Left lung (tissue), 14 donors: ENCODE measurements at places on chromosomes 7 and 10.

DNA sequence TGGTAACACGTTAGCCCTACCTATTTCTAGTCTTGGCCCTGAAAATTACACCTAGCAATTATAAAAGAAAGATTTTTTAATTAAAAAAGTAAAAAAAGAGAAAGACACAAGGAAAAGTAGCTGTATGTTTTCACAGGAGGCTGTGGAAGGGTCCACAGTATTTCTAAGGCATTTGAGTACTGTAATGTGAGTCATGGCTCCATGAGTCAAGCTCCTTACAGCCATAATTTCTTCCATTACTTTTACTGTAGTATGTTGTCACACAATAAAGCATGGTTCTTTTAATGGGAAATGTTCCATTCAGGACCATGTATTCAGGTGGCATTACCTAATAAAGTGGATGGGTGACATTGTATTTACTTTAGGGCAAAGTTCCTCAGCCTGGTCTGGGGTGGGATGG lies 113.4 kb downstream of the GPR37 start:
- no peaks in the 10 kb centered on the region for H3K36me3 ChIP-seq
- no peak overlapping the region for H3K4me3 ChIP-seq
- no peaks in the 10 kb centered on the region for H3K27me3 ChIP-seq
- no peak for DNase-seq
- H3K27ac ChIP-seq, result no peak overlapping the region

DNA sequence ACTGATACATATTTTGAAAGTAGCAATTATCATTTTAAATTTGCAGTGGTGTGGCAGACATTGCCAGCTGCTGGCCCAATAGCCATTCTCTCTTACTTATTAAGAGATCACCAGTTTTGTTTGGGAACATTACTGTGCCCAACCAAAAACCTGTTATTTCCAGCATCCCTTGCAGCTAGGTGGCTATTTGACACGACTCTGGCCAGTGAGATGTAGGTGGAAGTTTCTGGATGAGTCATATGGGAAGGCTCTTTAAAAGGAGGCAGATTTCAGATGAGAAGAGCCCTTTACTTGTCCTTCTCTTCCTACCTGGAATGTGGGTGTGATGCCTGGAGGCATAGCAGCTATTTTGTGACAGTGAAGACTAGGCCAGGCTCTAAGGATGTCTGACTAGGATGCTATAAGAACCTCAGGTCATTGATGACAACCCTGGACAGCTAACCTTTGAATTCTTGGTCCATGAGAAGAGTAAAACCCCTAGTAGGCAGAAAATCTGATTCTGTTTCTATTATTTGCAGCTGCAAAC lies 77.9 kb downstream of the CARD11 start:
- no peak overlapping the region for H3K27ac ChIP-seq
- H3K4me1 ChIP-seq, result no peaks in the 10 kb centered on the region
- DNase-seq, result no peak

DNA sequence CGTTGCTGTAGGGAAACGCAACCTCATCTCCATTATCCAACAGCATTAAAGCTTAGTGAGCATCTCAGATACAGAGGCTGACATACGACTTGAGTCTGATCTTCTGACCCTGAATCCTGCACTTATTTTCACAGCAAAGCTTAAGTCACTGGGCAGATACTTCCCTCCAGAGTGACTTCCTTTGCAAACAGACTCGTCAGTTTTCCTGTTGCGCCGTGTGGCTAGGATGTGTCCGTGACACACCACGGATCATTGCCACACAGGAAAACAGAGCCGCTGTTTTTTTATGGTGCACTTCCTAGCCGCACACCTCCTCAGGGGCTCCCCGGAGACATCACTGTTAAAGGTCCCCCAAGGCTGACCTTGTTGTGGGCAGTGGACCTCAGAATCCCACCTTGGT lies 94.9 kb upstream of the MKI67 start:
- H3K27ac ChIP-seq, result peak overlapping the region; percentile 11
- H3K27me3 ChIP-seq, result no peaks in the 10 kb centered on the region
- no peak for DNase-seq
- H3K4me3 ChIP-seq, result no peak overlapping the region
- peaks cover 5% of the 10 kb centered on the region for H3K4me1 ChIP-seq

DNA sequence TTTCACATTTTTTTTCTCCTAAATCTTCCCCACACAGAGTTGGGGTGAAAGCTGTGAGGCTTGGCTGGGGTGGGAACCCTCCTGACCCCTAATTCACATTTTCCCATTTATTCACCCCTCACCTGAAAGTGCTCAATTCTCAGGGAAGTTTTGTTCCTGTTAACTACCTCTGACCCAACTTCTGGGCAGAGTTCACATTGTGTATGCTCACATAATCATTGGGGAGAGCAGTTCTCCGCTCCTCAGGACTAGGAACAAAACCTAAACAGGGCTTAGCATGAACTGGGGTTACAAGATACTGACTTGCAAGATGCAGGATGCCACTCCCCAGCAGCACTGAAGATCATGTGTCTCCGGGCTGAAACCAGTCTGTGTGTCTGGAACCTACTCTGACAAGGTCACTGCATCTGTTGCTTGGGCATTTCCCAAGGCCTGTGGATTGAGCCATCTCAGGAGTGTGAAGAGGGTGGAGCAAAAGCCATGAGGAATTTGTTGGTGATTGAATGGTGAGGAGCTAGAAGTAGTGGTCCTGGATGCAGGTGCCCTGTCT lies 258.1 kb upstream of the IGFBP3 start:
- no peaks in the 10 kb centered on the region for H3K36me3 ChIP-seq
- no peak overlapping the region for H3K4me3 ChIP-seq
- H3K27me3 ChIP-seq, result no peaks in the 10 kb centered on the region
- H3K4me1 ChIP-seq, result no peaks in the 10 kb centered on the region
- no peak for DNase-seq
- H3K27ac ChIP-seq, result no peak overlapping the region

GRCh38 chr7:7122701-7123281 lies 59.6 kb upstream of the C1GALT1 start:
- no peaks in the 10 kb centered on the region for H3K27me3 ChIP-seq
- no peaks in the 10 kb centered on the region for H3K36me3 ChIP-seq
- H3K4me1 ChIP-seq, result no peaks in the 10 kb centered on the region
- no peak overlapping the region for H3K27ac ChIP-seq

GRCh38 chr7:55244006-55244745 lies 121.0 kb upstream of the LANCL2 start:
- H3K27me3 ChIP-seq, result no peaks in the 10 kb centered on the region
- DNase-seq, result no peak
- no peak overlapping the region for H3K27ac ChIP-seq
- H3K4me1 ChIP-seq, result no peaks in the 10 kb centered on the region

- no peaks in the 10 kb centered on the region for H3K4me1 ChIP-seq
- no peak overlapping the region for H3K4me3 ChIP-seq
- H3K36me3 ChIP-seq, result no peaks in the 10 kb centered on the region
- H3K27ac ChIP-seq, result no peak overlapping the region
These were observed 34.4 kb downstream of the COL13A1 start for GRCh38 chr10:69835875-69836730.

DNA sequence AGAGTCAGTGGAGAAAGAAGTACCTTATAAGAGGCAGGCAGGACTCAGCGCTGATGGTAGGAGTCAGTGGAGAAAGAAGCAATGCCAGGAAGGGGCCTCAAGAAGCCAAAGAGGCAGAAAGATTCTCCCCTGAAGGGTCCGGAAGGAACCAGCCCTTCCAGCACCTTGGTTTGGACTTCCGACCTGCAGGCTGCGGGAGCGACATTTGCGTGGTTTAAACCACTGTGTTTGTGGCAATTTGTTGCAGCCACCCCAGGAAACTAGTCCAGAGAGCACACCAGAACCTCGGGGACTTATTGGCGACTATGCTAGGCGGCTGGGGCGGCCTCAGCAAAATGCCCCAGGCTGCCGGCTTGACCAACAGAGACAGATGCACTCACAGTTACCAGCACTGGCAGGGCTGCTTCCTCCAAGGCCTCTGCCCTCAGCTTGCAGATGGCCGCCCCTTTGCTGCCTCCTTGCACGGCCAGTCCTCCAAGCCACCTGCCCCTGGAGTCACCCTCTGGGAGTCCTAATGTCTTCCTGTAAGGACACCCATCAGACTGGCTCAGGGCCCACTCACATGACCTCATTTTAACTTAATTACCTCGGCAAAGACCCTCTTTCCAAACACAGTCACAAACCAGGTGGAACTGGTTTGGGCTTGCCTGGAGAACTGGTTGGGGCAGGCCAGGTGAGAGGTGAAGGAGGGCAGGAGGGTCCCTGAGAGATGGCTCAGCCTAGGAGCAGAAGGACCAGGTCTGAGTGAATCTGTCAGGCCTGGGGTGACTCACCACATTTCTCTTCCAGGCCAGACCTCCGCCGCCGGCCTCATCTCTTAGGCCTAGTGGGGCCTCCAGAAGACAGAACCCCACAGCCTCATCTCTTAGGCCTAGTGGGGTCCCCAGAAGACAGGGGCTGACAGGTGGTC lies 26.1 kb downstream of the CALML3 start:
- no peak overlapping the region for H3K4me3 ChIP-seq
- H3K4me1 ChIP-seq, result peaks cover 32% of the 10 kb centered on the region
- DNase-seq, result peak; percentile 62
- no peaks in the 10 kb centered on the region for H3K36me3 ChIP-seq
- no peaks in the 10 kb centered on the region for H3K27me3 ChIP-seq

GRCh38 chr10:65720901-65721300 lies 1204.9 kb upstream of the LRRTM3 start:
- H3K4me1 ChIP-seq, result no peaks in the 10 kb centered on the region
- no peak for DNase-seq
- no peaks in the 10 kb centered on the region for H3K36me3 ChIP-seq
- H3K27ac ChIP-seq, result no peak overlapping the region
- H3K4me3 ChIP-seq, result no peak overlapping the region

DNA sequence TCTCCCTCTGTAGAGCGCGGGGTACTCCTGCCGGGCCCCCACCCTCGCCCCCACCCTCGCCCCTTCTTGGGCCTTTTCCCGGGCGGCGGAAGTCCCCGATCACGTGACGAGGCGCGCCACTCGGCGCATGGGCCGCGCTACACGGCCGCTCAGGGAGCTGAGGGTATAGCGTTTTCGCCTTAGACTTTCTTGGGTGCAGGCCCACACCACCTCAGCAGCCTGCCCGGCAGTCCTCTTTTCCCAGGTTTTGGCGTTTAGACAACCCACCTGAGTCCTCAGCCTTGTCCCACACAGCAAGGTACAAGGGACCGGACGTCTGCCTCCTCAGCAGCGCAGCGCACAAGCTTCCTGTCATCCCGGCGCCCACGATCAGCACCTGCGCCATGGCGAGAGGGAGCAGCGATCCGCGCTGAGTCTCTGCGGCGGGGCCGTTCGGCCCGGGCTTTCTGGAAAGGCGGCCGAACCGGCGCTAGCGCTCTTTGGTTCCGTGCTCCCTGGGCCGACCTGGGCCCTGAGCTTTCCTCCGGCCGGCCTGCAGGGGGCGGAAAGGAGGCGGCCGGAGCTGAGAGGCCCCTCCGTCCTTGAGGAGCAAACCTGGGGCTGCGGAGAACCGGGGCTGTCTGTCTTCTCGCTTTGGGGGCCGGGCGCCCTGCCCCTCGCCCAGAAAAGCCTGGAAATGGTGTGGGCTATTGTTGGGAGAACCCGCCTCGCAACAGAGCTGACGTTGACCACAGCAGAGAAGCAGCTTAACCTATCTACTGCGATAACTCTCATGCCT lies at the start of gene RNLS:
Gene RNLS, minus strand, starts transcription at position 513 of the 778 bp plus-strand sequence.
- H3K36me3 ChIP-seq, result no peaks in the 10 kb centered on the region
- DNase-seq, result peak; percentile 74
- no peaks in the 10 kb centered on the region for H3K4me1 ChIP-seq
- H3K27me3 ChIP-seq, result no peaks in the 10 kb centered on the region
- peak within 1 kb of the TSS; percentile 89 for H3K27ac ChIP-seq

- H3K36me3 ChIP-seq, result no peaks in the 10 kb centered on the region
- DNase-seq, result no peak
- H3K4me1 ChIP-seq, result no peaks in the 10 kb centered on the region
- H3K27me3 ChIP-seq, result no peaks in the 10 kb centered on the region
- no peak overlapping the region for H3K4me3 ChIP-seq
These were observed 54.2 kb downstream of the SEC61G start for GRCh38 chr7:54704851-54705250.

DNA sequence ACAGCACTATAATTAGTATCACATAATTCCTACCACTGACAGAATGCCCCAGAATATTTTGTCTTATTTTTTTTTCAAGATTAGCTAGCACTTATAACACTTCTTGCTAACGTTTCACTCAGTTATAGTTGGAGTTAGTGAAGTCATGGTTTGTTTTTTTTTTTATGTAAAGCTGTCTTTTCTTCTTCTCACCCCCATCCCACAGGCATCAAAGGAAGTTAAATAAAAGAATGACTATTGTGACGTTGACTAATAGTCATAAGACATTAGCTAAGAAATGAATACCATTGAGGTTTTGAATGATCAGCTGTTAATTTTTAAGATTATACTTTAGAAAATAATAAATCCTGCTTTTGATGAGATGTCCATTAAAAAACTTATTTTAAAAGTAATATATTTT lies 498.3 kb downstream of the GFRA1 start:
- no peaks in the 10 kb centered on the region for H3K36me3 ChIP-seq
- DNase-seq, result no peak
- H3K27ac ChIP-seq, result no peak overlapping the region
- no peak overlapping the region for H3K4me3 ChIP-seq

DNA sequence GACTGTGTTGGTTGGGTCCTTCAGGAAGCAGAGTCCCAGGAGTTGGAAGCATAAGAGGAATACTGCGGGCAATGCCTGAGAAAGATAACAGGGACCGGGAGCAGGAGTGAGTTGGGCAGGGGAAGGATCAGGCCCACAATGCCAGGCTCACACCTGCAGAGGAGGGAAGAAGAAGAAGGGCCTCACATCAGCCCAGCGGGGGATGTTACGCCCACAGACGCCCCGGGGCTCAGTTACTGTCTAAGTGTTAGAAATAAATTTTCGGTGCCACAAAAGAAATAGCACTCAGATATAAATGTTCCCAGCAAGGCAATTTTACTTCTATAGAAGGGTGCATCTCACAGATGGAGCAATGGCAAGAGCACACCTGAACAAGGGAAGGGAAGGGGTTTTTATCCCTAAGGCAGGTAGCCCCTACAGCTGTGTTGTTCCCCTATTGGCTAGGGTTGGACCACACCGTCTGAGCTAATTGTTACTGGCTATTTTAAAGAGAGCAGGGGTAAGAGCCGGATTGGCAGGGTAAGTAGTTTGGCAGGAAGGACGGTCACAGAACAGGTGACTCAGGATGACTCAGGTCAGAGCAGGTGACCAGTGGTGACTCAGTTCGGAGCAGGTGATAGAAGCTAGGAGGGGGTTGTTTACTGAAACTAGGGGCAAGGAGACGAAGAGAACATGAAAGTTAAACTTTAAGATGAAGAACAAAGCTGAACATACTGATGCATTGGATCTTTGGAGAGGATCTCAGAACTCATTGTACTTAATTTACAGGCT lies at the start of gene NOS3:
Gene NOS3, plus strand, starts transcription at position 602 of the 771 bp plus-strand sequence. CDS start 2,787 bp downstream, outside the sequence.
- no peak within 1 kb of the TSS for H3K4me3 ChIP-seq
- H3K4me1 ChIP-seq, result peaks cover 44% of the 10 kb centered on the region
- DNase-seq, result no peak
- H3K27me3 ChIP-seq, result peaks cover 30% of the 10 kb centered on the region
- H3K27ac ChIP-seq, result no peak within 1 kb of the TSS

DNA sequence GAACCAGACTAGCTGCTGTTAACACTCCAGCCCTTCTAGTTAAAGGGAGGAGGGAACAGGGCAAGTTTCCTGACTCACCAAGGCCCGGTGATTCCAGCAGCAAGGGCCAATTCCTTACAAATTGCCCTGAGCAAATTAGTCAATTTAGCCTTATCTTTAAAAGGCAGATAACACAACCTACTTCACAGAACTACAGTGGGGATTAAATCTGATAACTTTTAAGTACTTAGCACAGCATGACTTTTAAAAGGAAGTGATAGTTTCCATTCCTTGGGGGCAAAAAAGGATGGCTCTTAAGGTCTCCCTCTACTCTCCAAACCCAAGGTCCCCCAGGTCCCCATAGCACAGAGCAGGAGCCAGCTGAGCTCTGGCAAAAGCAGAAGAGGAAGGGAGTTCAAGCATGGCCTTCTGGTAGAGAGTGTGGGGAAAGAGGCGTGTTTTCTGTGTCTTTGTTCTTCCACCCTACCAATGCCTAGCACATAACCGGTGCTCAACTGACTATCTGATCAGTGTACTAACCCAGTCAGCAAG lies 4.0 kb downstream of the CDCA7L start:
- no peak for DNase-seq
- no peaks in the 10 kb centered on the region for H3K27me3 ChIP-seq
- no peak overlapping the region for H3K4me3 ChIP-seq
